ENCODE measurements at places on chromosomes 7 and 10.
A peak's percentile ranks its signal among the peaks of the same experiment; 100 is the strongest.

DNA sequence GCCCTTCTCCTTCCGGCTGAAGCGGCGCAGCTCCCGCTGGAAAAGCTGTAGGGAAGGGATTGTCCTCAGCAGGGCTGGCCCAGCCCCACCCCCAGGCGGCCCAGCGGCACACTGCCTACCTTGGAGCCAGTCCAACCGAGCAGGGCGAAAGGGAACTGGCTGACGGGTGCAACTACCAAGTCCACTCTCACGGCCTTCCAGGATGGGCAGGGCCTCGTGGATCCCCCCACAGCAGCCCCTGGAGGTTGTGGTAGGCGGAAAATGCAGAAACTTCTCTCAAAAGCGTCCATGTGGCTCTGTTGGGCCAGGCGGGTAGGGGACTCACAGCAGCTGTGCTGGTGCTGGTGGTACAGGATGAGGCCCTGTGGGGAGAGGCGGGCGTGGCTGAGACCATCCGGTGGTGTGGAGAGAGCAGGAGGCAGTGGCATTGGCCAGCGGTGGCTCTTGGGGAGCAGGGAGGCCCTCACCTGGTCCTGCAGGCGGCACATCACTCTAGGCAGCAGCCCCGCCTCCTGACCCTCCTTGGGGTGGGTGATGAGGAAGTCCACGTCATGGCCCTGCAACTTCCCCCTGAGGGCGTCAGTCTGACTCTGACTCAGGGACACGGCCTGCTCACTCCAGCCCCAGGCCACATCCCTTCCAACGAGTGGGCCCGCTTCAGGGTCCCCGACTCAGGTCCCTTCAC is 8.4 kb upstream of the PGAM2 start:
- no peak for DNase-seq

DNA sequence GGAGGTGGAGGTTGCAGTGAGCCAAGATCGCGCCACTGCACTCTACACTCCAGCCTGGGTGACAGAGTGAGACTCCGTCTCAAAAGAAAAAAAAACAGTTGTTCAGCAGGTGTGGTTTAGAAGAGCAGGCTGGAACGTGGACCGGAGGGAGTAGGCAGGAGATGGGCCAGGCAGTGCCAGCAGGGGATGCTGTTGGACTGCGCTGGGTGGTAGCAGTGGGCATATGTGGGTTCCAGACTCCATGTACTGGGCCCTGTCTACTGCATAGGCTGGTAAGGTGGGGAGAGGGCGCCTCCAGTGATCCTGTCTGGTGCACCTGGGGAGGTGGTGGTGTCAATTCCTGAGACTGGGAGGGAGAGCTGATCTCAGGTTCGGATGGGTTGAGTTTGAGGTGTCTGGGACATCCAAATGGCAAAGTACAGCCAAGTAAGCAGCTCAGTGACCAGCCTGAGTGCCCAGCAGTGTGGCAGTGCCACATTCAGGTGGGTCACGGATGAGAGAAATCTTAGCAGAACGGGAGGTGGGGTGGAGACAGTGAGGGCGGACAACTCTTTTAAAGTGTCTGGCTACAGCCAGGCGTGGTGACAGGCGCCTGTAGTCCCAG is 25.9 kb downstream of the SFXN4 start:
- DNase-seq, result peak; percentile 30

DNA sequence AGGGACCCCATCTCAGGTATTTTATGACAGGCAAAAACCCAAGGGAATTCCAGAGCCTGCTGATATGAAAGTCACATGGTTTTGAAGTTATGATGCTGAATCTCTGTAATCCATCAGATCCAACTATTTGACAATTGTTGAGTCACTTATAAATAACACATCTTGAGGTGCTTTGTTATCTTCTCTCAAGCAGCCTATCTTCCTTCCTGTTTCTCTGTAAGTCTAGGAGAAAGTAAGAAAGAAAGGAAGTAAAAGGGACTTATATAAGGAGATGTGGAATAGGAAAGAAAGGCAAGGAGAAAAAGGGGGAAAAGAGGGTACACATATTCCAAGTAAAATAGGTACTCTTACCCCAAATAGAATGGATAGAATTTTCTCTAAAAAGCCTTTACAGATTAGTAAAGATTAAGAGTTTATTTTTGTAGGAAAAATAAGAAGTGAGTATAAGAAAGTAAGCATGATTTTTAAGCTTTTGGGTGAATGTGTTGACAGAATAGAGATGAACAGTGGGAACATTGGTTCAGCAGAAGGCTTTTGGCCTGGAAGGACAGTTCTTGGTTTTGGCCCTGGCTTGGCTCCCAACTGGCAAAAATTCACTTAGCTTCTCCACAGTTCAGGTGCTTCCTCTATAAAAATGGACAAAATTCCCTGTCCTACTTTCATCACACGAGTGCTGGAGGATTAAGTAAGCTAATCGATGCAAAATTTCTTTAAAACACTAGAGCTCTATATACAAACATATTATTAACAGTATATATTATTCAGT is 39.6 kb upstream of the ANK3 start:
- no peak for DNase-seq

GRCh38 chr10:98374217-98374985 is 40.6 kb downstream of the PYROXD2 start:
- no peak for DNase-seq

GRCh38 chr7:31122649-31123058 is 70.5 kb downstream of the ADCYAP1R1 start:
- DNase-seq, result peak; percentile 17

DNA sequence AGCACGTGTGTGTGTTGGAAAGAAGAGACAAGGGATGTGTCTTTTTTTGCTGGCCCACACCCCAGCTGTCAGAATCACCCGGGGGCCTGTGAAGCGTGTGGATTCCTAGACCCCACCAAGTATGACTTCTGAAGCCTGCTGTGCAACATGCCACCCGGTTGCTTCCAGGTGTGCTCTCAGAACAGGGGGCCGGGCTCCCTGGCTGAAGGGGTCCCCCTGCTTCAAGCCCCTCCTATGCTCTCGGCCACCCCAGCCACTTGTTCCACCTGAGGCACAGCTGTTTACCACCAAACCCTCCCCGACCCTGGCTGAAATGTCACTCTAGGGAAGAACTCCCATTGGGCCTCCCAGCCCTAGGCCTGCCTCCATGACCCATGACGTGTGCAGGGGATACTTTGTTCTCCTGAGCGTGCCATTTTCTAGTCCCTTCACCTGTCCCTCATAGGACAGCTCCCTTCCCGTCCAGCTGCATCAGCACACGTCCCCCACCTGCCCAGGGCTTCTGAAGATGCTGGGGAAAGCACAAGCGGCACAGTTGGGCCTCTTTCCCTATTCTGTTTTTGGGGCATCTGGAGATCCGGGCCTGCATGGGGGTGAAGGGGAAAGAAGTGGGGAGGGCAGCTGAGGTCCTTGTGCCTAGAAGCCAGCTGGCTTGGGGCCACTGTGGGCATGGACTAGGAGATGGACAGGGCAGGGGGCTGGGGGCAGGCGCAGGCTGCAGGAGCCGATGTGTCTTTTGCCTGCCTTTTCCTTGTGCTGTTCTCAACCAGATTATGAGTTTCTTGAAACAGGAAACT is 33.3 kb downstream of the CRHR2 start:
- DNase-seq, result no peak

GRCh38 chr7:15567652-15568051 is 5.8 kb upstream of the AGMO start:
- no peak for DNase-seq

DNA sequence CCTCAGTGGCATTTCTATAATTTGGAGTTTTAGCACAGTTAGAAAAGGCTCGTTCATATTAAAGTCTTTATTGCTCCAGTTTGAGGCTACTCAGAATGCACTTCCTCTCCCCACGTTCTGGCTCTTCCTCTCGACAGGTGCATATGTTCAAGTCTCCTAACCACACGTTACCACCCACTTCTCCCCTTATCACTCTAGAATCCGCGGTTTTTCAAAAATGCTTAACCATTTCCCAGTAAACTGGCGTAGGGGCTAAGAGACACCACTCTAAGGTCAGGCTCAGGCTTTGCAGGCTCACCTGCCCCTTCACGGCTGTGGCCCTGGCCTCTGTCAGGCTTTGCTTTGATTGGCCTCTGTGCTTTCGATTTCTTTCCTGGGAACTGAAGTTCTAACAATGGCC is 383.6 kb downstream of the GLRX3 start:
- no peak for DNase-seq

- DNase-seq, result no peak
Measured at GRCh38 chr7:85525676-85526075, 338.8 kb upstream of the SEMA3D start.

DNA sequence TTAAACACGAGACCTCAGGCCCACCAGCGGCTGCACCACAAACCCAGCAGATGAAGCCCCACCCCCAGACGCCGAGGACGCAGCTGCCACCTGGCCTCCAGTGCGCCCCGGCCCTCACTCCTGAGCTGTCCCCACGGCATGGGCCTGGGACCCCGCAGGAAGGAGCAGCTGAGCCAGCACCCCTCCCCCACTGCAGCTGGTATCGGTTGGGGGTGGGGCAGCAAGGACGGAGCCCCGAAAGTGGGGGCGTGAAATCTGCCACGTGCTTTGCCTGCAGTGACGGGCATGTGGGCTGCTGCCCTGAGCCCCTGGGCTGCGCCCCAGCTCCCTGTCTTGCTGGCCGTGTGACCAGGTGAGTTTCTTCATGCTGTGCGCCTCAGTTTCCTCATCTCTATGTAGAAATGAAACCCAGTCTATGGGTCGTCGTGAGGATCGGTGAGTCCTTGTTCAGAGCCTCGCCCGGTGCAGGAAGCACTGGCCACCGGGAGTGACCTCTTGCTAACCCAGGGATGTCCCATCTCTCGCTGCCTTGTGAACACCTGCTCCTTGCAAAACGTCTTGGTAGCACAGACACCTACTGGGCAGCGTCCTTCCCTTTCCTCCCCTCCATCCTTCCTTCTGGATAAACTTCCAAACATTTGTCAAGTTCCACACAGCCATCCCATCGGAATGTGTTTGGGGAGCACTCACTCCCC is 32.0 kb downstream of the CFAP46 start:
- DNase-seq, result no peak

DNA sequence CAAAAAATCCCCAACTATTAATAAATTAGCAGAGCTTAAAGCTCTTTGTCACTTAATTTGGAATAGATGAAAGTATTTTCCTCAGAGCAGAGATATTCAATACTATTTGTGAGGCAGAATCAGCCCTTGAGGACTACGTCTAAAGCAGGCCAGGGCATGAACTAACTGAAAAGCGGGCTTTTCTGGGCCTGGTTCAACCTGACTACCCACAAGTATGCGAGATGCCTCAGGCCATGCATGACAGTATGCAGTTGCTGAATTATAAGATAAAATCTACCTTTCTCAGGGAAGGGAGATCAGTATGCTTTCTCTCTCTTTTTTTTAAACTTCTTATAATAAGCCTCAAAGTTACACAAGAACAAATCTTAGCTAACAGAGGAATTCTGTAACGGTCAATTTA is 20.1 kb downstream of the TMEM168 start:
- no peak for DNase-seq

DNA sequence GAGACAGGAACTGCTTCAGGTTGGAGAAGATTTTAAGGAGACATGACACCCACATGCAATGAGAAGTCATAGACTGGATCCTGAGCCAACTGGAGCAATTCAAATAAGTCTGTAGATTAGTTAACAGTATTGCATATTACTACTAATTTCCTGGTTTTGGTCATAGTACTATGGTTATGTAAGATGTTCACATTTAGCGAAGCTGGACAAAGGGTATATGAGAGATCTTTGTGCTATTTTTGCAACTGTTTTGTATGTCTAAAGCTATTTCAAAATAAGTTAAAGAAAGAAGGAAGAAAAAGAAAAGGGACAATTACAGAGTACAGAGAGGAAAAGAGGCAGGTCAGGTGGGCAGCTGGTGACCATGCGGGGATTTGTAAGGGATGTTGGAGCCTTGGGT is 116.5 kb upstream of the SVIL start:
- no peak for DNase-seq

DNA sequence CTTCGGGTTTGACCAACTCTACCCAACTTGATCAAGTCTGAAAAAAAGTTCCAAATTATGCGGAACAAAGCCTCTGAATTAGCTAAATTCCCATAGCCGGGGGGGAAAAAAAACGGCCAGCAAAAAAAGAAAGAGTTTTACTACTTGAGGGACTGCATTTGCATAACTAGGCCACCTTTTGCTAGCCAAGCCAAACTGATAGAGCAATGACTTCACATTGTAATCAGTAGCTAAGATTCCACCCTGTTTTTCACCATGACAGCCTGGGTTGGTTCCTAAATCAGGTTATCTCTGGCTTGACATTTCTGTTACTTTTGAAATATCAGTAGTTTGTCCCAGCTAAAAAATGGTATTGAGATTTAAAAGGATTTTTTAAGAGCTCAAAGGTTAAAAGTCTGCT is 31.4 kb upstream of the CREB3L2 start:
- no peak for DNase-seq

GRCh38 chr10:24209946-24210491 is 1.1 kb downstream of the KIAA1217 start:
- DNase-seq, result peak; percentile 22

GRCh38 chr7:64879800-64880199 is 23.3 kb upstream of the ZNF273 start:
- no peak for DNase-seq

DNA sequence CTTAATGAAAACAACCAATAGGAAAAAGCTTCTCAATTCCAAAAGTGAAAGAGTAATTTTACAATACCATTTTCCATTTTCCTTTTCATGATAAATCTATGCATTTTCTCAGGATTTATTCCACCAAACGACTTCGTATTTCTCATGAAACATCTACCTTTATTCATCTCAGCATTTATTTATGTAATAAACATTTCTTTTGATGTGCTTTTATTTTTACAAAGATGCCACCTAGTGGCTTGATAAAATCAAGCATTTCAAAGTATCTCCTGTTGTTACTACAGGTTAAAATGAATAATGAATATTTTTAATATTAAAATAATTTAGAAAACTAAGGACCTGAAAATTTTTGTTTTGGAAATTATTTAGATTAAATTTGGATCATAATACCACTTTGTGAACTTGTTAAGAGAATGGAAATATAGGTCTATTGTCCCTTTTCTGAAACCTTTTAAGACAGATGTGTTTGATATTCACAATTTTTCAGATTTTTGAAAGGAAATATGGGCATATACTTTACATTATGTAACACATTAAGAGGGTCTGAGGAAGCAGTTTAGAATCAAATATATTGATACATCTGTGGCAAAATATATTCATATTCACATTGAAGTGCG is 2.7 kb upstream of the IQUB start:
- no peak for DNase-seq

DNA sequence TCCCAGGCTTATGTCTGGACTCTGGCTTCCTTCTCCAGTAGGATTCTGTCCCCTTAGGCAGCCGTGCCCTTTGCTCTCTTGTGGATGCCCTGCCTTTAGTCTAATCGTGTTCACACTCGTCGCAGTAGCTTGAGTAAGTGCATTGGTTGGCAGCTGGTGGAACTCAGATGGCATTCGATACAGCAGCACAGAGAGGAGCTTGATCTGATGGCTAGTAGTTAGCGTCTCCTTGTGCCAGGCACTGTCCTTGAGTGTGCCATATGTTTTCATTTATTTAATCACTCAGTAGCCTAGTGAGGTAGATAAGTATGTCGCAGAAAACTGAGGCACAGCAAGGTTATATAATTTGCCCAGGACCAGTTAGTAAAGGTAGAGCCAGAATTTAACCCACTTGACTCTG is 18.2 kb upstream of the PARP12 start:
- DNase-seq, result no peak

GRCh38 chr7:92631067-92631849 is 41.1 kb upstream of the FAM133B start:
- DNase-seq, result peak; percentile 49

GRCh38 chr7:69020536-69020935 is 577.7 kb upstream of the AUTS2 start:
- DNase-seq, result no peak

Data from activated CD4-positive, alpha-beta T cell treated with anti-CD3 and anti-CD28 coated beads for 24 hours (primary cell).